ENCODE measurements at places on chromosomes 12 and 14. TPM values are rescaled to one million over a fixed set of nuclear protein-coding genes. Genes with fewer than 3 reads are reported as not detected.

GRCh38 chr12:44835641-44836379 lies 40.3 kb downstream of the NELL2 start:
- DNase-seq, result no peak

GRCh38 chr12:99043319-99043914 lies 398.3 kb downstream of the APAF1 start:
- no peak for DNase-seq

DNA sequence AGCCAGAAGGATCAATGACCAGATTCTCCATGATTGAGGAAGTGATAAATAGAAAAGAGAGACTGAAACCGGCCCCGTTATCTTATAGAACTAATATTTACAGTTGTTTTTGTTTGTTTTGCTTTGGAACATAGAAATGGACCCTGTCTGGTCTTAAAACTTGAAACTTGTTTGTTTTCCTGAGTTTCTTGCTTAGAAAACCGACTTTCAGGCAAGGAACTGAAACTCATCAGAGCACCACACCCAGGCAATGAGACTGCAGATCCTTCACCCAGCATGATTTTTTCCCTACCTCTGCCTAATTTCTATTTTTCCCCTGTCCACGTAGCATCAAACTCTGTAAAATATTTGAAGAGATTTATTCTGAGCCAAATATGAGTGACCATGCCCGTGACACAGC lies 10.6 kb upstream of the CLEC12A start:
- DNase-seq, result no peak

EXOC3L4 gene
- not detected for total RNA-seq

DNA sequence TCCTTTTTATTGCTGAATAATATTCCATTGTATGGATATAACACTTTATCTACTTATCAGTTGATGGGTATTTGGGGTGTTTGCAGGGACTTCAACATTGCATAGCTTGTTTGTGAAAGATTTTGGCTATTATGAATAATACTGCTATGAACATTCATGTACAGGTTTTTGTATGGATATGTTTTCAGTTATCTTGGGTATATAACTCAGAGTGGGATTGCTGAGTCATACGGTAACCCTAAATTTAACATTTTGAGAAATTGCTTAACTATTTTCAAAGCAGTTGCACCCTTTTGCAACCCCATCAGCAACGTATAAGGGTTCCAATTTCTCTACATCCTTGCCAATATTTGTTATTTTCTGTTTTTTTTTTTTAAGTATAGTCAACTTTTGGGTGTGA lies 27.3 kb upstream of the HELB start:
- DNase-seq, result no peak

DNA sequence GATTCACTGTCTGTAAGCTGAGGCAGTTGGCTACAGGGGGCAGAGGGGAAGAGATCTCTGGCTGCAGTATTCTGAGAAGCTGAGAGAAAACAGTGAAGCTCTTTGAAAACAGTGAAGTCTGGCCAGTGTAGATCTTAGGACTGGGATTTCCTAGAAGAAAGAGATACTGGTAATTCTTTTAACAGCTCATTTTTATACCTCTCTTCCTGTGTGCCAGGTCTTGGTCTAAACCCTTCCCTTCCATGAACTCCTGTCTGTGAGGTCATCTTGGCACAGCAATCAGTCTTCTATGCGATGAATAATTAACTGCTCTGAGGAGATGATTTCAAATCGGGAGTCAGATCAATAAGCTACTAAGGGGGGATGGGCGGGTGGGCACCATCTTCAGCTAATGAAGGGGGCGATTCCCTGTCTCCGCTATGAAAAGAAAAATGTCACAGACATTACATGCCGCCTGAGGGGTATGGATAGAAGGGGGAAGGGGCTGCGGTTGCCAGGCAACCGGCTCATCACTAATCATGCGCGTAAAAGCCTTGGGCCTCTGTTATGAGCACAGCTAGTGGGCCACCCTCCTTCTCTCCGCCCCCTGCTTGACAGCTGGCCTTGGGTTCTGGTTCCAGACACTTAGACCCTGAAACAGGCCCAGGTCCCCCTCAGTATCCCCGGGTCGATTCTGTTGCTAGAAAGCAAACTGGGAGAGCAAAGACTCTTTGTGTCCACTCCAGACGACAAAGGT lies 75.3 kb upstream of the CEP83 start:
- DNase-seq, result no peak

DNA sequence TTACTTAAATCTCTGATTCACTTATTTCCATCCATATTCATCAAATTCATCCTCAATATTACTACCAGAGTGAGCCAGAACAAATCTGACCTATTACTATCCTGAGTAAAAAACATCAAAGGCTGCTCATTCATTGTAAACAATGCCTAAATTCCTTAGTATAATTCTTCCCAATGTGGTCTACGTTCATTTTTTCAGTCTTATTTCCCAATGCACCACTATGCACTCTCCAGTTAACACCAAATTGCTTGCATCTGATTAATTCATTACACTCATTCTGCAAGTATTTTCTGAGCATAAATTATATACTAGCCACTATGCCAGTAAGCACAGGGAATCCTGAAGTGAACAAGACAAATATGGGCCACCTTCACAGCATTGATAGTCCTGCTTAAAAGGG lies 110.0 kb downstream of the EPS8 start:
- no peak for DNase-seq

AHNAK2 gene
- 180 TPM for total RNA-seq

GPRC5D gene
- not detected for total RNA-seq

DNA sequence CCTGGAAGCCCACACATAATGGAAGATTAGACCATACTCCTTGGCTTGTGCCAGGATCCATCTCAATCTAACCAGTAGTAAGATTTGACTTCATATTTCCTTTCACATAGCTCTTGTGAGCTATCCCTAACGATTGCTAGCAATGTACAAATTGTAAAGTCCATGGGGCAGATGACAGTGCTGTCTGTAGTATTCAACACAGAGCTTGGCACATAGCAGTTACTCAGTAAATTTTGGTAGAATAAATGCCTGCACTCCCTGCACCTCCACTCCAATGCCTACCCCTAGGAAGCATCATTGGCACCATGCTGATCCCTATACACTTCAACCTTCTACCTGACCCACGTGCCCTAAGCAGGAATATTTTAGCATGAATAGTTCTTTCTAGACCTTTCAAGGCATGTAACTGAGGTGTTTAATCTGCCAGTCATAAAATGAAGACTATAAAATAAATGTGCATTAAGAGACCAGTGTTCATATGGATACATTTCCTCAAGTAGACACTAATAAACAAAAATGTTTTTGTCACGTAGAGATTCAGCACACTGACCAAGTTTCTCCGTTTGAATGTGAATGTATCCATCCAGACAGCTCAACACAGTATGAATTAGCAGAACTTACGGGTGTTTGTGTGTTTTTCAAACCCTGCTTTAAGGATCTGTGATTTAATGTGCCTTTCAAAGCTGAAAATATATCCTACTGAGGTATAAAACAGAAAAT lies 98.8 kb downstream of the BMP4 start:
- DNase-seq, result no peak

DNA sequence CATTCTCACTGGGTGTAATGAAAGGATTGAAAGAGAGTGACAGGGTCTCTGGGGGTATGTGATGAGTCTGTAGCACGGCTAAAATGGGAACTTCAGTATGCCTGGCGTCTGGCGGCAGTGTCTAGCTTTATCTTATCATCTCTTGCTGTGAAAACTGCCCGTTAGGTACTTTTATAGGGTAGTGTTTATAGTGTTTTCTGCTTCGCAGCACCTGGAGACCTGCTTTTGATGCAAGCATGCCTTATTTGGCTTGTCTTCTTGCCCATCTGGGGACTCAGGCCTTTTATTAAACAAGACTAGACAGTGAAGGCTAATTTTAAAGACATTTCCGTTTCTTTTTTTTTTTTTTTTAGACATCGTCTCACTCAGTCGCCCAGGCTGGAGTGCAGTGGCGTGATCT lies 36.3 kb upstream of the ALDH2 start:
- no peak for DNase-seq

DNA sequence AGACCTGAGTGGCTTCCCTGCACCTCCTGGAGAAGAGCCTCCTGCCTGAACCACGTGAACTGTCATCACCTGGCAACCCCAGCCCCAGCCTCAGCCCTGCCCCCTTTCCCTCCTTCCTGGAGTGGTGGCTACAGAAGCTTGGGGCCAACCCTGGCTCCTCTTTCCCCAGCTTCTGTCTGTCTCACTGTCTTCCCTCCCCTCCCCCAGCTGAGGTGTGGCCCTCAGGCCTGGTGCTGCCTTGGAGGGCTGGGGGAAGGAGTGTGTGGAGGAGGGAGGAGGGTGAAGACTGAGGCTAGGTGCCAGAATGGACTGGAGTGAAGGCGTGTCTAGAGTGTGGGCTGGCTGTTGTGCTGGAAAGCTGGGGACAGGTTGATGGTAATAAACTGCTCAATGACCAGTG lies 9.7 kb downstream of the NFATC4 start:
- DNase-seq, result no peak

- no peak for DNase-seq
Measured at GRCh38 chr12:129558036-129558435, 345.8 kb downstream of the TMEM132D start.

DNA sequence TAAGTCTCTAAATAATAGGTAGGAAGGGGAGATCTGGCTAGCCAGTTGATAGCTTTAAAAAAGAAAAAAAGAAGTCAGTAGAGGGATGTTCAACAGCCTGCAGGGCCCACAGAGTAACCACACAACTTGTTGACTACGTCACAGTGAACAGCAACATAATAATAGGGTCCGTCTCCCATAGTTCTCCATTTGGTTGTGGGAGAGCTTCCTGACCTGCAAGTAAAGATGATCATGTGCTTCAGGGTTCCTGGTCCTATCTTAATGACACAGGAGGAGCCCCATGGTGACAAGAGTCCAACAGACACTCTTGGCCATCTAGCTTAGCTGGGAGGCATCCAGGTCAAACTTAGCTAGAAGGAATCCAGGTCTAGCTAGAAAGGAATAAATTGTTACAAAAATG lies 36.2 kb downstream of the FGD6 start:
- DNase-seq, result no peak

- DNase-seq, result no peak
Measured at GRCh38 chr14:31465111-31465510, 7.8 kb upstream of the DTD2 start.

KRT75 gene
- 0.44 TPM for total RNA-seq

- DNase-seq, result no peak
Measured at GRCh38 chr12:52162981-52163380, 28.8 kb downstream of the KRT80 start.

DNA sequence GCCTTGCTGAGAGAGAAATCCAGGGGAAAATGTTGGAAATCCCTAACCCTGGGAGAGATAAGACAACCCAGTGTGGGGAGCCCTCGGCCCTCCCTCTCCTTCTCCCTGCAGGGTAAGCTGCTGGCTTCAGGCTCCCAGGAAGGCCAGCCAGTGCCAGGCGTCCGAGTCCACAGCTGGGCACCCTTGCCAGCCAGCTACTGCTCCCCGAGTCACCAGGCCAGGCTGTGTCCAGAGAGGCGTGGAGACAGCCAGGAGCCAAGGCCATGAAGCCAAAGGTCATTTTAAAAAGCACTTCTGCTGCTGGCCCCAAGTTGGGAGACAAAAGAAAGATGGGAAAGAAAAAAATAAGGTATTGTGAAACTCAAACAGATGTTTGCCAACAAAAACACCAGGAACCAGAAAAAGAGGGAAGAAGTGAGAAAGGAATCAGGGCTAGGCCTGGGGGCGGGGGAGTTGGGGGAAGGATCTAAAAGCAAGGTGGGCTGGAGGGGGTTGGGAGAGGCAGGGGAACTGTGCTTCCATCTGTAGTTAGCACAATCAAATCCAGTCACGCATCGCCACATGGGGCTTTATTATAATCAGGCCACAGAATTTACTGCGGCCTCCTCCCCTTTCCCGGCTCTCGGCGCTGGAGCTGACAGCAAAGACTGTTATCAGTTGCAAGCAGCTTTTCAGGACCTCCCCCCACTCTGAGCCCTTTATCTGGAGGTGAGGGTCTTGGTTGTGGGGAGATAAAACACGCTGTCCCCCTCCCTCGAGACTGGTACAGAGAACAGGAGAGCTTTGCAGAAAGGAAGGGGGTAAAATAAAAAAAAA lies 33.5 kb downstream of the RBM19 start:
- DNase-seq, result no peak

DDX51 gene
- total RNA-seq, result 8.9 TPM

DNA sequence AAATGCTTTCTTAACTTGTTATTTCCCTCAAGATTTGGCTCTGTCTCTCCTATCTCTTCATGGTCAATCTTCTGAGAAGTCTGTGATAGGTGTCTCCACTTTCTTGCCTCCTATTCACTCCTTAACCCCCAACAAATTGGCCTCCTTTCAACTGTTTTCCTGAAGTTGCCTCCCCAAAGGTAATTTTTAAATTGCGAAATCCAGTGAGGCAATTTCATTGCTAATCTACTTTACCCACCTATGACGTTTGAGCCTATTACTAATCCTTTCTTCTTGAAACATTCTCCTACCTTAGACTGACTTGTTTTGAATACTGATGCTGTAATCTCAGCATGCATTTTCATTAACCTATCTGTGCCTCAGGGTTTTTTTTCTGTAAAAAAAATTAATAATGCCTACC lies 6.0 kb upstream of the KCNH5 start:
- no peak for DNase-seq

DNA sequence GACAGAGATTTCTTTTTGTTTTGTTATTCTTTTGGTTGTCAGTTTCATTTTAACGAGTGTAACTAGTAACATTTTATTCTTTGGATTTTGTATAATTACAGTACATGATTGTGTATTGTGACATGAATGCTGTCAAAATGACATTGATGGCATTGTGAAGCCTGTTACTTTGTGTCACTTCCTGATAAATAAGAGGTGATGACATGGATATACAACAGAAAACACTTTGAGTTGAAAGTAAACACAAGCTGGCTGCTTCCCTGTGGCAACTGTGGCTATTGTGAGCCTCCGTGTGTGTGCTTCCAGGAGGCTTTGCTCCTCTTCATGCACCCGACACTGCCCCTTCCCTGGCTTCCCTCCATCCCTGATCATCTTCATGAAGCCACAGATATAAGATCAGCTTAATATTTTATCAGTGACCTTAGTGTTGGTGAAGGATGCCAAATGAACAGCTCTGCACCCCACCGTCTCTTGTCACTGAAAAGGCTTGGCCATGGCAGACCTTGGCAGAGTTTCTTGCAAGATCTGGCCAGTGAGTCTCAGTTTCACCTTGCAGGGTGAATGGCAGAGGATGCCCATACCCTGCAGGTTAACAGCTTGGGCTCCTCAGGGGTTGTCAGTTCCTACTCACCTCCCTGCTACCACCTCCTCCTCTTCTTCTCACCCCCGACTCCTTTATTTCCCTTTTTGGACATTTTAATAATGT lies 191.9 kb downstream of the EPS8 start:
- DNase-seq, result no peak

DNA sequence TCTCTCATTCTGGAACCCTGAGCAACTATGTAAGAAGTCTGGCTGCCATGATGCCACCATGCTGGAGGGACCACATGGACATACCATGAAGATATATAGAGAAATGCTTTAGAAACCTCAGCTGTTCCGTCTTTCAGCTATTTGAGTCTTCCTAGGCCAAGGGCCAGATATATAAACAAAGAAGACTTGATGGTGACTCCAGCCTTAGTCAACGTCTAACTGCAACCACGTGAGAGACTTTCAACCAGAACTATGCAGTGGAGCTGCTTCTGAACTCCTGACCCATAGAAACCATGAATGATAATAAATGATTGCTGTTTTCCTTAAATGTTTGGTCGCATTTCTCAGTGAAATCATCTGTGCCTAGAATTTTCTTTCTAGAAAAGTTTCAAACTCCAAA lies 20.0 kb upstream of the KITLG start:
- no peak for DNase-seq

Data from esophagus squamous epithelium (tissue), 5 donors.